ENCODE measurements at places on chromosomes 5 and 9. TPM values are rescaled to one million over a fixed set of nuclear protein-coding genes. Genes with fewer than 3 reads are reported as not detected.

GRCh38 chr9:121633119-121633714, 18.2 kb upstream of the DAB2IP start:
- DNase-seq: no peak

DNA sequence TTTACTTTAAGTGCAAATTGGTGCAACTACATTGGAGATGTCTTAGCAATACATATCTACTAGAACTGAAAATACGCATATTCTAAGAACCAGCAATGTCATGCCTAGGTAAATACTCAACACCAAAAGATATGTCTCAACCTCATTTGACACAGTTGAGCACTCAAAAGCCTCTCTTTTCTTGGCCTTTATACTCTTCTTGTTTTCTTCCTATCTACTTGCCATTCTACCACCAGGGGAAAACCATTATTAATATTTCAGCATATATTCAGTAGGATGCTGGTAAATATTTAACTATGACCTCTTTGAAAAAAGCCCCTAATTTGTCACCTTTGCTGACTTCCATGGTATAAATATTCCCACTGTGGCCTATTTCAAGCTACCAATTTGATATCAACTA, 443.8 kb downstream of the LRRC70 start:
- DNase-seq: no peak

DNA sequence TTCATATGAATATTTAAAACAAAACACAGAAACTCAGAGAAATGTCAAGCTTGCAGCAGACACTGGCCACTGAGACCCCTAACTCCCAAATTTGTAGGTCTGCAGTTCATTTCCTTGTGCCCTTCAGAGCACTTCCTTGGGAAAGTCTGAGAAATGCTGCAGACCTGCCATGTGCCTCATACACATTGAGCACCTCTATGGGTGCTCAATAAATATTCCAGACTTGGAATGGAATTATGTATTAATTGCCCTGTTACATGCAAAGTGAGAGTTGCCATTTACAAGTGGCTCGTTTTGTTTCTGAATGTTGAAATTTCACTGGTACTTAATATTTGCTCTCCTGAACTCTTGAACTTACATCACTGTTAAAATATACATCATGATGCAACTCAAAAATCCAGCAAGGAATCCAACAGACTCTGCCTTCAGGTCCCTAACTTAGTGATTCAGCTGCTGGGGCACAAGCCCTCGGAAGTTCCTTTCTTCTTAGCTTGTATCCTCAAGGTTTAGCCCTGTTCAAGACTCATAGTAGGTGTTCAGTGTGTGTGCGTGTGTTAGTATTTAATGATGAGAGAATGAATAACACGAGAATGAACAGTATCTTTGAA, 90.6 kb downstream of the PTCD2 start:
- DNase-seq: no peak

DNA sequence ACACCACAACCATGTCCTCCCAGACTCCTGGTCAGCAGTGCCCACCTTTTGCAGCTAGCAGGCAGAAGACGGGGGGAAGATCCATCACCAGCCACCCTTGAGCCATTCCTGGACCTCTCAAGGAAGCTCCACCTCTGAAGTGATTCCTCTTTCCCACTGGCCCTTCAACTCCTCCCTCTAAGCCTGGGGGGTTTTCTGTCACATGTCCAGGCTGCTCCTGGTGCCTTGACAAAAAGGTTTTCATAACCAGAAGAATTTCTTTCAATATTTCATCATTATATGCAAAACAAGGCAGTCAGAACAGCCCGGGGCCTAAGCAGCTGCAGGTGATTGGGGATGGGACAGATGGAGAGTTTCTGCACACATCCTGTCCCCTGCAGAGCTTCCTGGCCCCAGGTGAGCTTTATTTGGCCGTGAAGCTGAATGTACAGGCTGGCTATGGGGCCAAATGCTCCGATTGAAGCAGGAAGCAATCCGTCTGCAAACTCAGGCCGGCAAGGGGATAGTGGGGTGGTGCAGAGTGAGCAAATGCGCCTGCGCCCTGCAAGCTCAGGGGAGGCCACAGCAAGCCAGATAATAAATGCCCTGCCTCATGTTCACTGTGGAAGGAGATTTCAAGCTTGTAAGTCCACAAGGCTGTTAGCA, 173.5 kb downstream of the C5orf15 start:
- DNase-seq: no peak

GRCh38 chr5:25489834-25490538, 845.2 kb upstream of the CDH10 start:
- peak; percentile 8 for DNase-seq

- no peak for DNase-seq
Observed at GRCh38 chr5:142119051-142119625, 10.6 kb downstream of the NDFIP1 start.

DNA sequence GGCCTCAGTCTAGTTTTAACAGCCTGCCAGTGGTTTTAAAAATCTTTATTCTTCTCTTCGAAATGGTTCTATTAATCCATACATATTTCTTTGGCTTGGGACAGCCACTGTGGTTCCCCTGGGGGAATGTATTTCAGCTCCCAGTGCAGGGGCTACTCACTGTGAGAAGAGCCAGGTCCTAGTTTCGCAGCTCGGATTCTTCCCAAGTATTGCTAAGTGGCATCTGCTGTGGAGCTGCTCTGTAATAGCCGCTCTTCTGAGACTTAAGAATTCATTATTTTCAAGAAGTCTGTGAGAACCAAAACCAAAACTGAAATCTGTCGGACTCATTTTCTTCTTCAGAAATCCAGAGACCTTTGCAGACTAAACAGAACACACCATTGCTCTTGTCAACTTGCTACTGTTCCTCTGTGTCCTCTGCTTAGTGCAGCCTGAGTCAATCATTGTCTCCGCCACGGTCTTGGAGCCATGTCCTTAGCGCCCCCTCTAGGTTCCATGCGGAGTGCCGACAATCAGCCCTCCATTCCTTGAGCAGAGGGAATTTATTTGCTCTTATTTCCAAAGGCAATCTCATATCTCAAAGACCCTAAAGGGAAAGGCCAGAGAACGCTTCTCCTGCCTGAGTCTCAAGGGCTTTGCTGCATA, 478.2 kb downstream of the SPATA31D1 start:
- no peak for DNase-seq

DNA sequence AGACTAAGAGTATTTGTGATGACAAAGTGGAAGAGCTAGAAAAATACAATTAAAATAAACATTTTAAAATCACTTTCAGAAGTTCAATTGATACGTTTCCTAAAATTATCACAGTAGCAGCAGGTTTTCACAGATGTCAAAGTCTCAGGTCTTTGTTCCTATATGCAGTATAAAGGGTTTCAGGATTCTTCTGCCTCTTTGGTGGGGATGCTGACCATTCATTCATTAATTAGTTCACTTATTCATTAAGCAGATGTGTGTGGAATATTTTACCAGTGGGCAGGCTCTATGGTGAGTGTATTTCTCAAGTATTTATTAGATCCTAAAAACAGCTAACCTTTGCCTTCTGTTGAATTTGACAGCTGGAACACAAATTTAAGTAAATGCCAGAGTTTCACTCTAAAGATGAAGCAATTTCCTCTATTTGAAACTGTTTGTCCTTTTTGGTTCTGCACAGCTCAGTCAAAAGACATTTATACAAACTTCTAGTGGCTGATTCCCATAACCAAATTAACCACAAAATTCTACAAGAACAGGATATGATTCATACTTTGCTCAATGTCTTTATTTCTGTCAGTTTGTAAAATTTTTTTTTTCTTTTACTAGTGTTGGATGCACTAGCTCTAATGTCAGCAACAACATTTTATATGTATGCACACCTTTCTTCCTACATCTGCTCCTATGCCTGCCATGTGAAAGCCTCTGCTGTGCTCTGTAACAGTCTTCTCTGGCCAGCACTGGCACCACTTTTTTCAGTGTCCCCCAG, 75.9 kb upstream of the PRR16 start:
- peak; percentile 89 for DNase-seq

DNA sequence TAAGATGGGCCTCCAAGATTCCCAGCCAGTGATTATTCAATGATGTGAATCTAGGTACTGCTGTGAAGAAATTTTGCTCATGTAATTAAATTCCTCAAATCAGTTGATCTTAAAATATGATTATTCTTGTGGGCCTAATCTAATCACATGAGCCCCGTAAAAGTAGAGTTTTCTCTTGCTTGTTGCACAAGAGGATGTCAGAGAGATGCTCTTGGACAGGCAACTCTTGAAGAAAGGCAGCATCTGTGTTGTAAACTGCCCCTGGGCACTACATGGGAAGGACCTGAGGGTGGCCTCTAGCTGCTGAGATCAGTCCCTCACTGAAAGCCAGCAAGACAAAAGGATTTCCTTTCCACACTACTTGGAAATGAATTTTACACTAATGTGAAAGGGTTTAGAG, 132.9 kb downstream of the TRPM3 start:
- no peak for DNase-seq

Gene GFI1B
- not detected for total RNA-seq

Gene GPR21
- total RNA-seq: not detected

Gene CER1
- total RNA-seq: not detected

Gene HAVCR2
- 2.0 TPM for total RNA-seq

Gene FOXD1
- total RNA-seq: 11.2 TPM

Data from RPMI7951 (cell line).